ENCODE measurements at places on chromosomes 7 and 10.
A peak's percentile ranks its signal among the peaks of the same experiment; 100 is the strongest.

GRCh38 chr10:95688648-95689047, 5.1 kb downstream of the TCTN3 start:
- DNase-seq, result no peak

GRCh38 chr7:13998866-13999265, 9.4 kb upstream of the ETV1 start:
- DNase-seq, result no peak

- no peak for DNase-seq
Measured at GRCh38 chr7:74665296-74665938, 7.9 kb downstream of the GTF2I start.

- DNase-seq, result no peak
Measured at GRCh38 chr10:35160743-35161142, 34.1 kb downstream of the CREM start.

- DNase-seq, result peak; percentile 6
Measured at GRCh38 chr10:5284311-5285057, 80.3 kb upstream of the UCN3 start.
